Left ventricle myocardium superior (tissue), 1 donor: ENCODE measurements at places on chromosomes 6 and 20. TPM values are rescaled to one million over a fixed set of nuclear protein-coding genes. Genes with fewer than 3 reads are reported as not detected.

DNA sequence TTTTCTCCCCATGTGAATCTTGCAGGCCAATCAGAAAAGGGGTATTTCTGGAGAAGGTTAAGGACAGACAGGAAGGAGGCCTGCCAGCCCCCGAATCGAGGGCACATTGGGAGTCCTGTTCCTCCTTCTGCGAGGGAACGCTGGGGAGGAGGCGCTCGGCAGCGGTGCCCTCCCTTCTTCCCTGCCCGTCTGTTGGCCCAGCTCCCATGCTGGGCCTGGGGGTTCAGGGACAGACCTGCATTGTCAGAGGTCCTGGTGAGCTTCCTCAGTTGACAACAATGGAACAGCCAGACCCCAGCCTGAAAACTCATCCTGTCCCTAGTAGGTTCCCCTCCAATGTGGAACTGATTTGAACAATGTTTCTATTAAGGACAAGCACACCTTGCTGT, 15.1 kb upstream of the SYNJ2 start:
- no peak for DNase-seq

GRCh38 chr6:141552463-141552862, 580.3 kb upstream of the GJE1 start:
- no peak for DNase-seq

GRCh38 chr20:50550531-50550930, 40.3 kb downstream of the PTPN1 start:
- DNase-seq: no peak

The THBS2 gene
- total RNA-seq: 10.7 TPM
